ENCODE measurements at places on chromosomes 3 and 15. TPM values are rescaled to one million over a fixed set of nuclear protein-coding genes. Genes with fewer than 3 reads are reported as not detected.

DNA sequence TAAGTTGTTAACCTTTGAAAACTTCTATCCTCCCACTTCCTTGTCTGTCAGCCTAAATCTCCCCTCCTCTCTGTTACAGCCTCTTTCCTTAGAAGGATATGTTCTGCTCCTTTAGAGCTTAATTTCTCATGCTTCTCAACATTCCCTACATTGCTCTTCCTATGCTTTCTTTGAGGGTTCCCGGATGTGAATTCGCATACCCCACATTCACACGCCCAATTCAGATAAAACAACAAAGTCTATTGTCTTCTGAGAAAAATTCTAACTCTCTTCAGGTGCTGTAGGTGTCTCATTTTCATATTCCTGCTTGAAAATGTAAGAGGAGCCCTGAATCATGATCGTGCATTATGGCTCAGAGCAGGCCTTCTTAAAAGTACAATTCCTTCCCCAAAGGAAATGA is 171.8 kb upstream of the DPH6 start:
- no peak for DNase-seq

GRCh38 chr3:57889807-57890206 is 118.4 kb upstream of the FLNB start:
- DNase-seq: no peak

DNA sequence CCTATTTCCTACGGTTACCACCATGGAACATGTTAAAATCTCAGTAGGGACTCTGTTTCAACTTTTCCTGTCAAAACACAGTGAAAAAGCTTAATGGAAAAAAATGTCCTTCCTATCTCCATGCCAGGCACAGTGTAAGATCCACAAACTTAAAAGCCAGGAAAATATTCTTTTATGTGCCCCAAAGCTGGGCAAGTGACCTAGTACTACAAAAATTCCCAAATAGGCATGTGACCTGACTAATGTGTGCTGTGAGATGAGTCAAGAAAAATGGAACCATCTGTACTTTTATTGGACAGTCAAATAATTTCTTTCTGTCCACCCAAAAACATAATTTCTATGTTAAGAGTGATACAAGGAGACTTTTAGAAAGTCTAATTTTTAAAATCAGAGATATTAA is 406.0 kb downstream of the ZBTB20 start:
- no peak for DNase-seq

GRCh38 chr15:74227968-74228722 is 8.0 kb upstream of the CCDC33 start:
- no peak for DNase-seq

- no peak for DNase-seq
Measured at GRCh38 chr3:89155811-89156210, 48.4 kb downstream of the EPHA3 start.

DNA sequence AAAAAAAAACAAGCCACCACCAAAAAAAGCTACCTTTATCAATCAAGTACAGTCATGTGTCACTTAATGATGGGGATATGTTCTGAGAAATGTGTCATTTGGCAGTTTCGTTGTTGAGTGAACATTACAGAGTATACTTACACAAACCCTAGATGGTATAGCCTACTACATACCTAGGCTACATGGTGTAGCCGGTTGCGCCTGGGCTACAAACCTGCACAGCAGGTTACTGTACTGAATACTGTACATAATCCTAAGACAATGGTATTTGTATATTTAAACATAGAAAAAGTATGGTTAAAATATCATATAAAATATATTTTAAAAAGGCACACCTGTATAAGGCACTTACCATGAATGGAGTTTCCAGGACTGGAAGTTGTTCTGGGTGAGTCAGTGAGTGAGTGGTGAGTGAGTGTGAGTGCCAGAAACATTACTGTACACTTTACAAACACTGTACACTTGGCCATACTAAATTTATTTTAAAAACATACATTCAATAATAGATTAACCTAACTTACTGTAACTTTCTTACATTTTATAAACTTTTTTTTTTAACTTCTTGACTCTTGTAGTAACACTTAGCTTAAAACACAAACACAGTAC is 25.9 kb upstream of the JMJD7 start:
- no peak for DNase-seq

DNA sequence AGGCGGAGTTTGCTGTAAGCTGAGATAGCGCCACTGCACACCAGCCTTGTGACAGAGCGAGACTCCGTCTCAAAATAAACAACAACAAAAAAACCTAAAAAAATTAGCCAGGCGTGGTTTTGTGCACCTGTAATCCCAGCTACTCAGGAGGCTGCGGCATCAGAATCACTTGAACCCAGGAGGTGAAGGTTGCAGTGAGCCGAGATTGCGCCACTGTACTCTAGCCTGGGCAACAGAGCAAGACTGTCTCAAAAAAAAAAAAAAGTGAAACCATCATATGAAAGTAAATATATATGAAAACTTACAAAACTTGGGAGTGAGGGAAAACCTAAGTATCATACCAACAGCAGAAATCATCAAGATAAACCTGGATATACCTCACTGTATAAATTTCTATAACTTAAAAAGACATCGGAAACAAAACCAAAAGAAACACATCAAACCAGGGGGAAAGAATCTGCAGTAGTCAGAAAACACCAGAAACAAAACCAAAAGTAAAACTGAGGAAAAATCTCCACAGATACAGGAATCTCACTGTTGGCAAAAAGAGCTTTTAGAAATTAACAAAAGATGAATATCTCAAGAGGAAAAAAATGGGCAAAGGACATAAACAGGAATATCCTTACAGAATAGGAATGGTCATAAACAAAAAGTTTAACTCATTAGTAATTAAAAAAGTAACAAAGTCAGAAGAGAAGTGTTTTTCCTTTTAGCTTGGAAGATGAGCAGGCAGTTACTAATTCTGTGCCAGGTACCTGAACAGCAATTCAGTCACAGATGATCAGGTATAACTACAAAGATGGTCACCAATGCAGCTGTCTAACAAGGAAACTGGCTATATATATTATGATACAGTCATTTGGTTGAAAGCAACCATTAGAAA is 41.3 kb downstream of the ETV5 start:
- DNase-seq: no peak

DNA sequence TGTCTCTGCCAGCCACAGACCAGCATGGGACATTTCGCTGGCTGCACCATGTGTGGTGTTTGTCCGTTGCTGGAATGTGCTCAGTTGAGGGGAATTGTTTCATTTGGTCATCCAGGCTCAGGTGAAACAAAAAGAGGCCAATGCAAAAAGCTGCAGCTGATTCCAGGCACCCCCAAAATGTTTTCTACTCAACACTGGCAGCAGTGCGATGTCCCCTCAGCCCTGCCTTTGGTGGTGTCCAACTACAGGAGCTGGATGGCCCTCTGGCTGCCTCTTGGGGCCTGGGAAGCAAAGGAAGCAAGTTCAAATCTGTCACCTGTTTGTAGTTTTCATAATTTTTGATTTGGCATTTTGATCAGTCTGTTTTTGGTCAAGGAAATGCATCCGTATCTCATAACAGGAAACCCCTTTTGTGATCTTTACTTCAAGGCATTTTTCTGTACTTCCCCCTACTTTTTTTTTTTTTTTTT is 141.8 kb downstream of the EEFSEC start:
- peak; percentile 30 for DNase-seq

DNA sequence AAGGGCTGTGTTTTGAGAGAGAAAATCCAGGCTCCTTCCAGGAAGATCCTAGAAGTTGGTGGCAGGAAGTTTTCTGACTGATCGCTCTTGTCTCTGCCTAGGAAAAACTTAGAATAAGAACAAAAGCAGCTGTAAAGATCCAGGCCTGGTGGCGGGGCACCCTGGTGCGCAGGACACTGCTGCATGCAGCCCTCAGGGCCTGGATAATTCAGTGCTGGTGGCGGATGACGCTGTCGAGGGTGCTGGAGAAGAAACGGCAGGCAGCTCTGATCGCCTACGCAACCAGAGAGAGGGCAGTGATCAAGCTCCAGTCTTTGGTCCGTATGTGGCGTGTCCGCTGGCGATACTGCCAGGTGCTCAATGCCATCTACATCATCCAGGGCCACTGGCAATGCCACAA is 1.5 kb downstream of the IQCF2 start:
- no peak for DNase-seq

GRCh38 chr15:39406485-39406884 is 174.4 kb upstream of the THBS1 start:
- DNase-seq: no peak

GRCh38 chr15:49810720-49811119 is 189.9 kb downstream of the DTWD1 start:
- no peak for DNase-seq

GRCh38 chr3:38121451-38121831 is 15.5 kb downstream of the ACAA1 start:
- peak; percentile 40 for DNase-seq

DNA sequence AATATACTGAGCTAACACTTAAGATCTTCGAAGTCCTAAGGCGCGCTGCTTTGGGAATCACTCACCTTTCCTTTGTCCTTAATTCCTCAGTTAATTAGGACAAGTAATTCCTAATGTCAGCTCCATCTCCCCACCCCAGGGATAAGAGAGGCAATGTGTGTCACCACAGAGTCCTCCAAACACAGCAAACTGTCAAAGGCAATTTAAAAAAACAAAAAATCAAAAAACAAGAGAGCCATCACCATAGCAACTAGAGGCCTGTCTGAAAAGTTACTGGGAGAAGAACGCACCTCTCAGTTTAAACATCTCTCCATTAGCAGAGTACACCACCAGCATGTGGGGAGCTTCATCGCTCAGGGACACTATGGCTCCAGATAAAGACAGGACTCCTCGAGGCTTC is 101.7 kb downstream of the OSBPL10 start:
- DNase-seq: no peak

- DNase-seq: no peak
Measured at GRCh38 chr15:48402427-48403177, 71.4 kb downstream of the DUT start.

TMF1 gene
- polyA plus RNA-seq: 5.9 TPM

KPNA1 gene
- polyA plus RNA-seq: 23.3 TPM

TMEM207 gene
- polyA plus RNA-seq: not detected

FOXL2 gene
- not detected for polyA plus RNA-seq

STARD9 gene
- polyA plus RNA-seq: 0.26 TPM

GPR171 gene
- polyA plus RNA-seq: 0.23 TPM

SCG5 gene
- polyA plus RNA-seq: 2.9 TPM
